ENCODE measurements at places on chromosomes 1 and 21.

DNA sequence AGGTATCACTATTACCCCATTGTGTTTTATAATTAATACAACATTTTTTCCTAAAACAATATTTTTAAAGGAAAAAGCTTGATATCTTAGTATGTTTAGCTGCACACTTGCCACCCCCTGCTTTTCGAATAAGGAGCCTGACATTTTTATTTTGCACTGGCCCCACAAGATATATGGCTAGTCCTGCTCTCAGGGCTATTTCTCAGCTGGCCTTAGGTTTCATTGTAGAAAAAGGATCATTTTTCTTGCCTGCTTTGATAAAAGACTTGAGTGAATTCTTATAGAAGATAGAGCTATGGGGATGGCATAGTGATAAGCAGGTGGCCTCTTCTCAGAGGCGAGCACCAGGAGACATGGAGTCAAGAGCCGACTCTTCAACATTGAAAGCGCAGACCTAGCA, 167.0 kb downstream of the FAM78B start:
- peaks cover 3% of the 10 kb centered on the region for H3K27me3 ChIP-seq
- H3K27ac ChIP-seq, result no peak overlapping the region
- H3K4me1 ChIP-seq, result no peaks in the 10 kb centered on the region
- no peak overlapping the region for H3K4me3 ChIP-seq
- H3K36me3 ChIP-seq, result no peaks in the 10 kb centered on the region

- no peak overlapping the region for H3K4me3 ChIP-seq
- no peak for DNase-seq
- H3K27ac ChIP-seq, result no peak overlapping the region
- H3K4me1 ChIP-seq, result no peaks in the 10 kb centered on the region
- no peaks in the 10 kb centered on the region for H3K27me3 ChIP-seq
- H3K36me3 ChIP-seq, result no peaks in the 10 kb centered on the region
Observed at GRCh38 chr21:16775076-16775475, 737.8 kb upstream of the CXADR start.

DNA sequence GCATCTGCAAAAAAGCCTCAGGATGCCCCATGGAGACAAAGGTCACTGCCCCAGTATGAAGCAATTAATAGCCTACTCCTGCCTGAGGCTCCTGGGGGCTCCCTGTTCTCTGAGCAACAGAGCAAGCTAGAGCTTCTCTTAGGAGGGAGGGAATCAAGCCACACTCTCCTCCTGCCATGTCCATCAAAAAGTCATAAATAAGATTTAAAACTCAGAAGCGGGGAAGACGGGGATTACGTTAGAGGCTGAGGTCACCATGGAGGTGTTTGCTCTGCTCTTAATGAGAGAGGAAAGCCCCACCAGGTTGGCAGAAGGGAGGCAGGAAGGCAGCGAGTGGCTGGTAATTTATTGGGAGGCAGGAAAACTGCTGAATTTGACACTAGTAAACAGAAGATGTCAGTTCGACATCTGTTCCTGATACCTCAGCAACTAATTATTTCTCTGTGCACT, 98.4 kb upstream of the TNR start:
- no peak overlapping the region for H3K27ac ChIP-seq
- H3K4me1 ChIP-seq, result no peaks in the 10 kb centered on the region
- no peaks in the 10 kb centered on the region for H3K36me3 ChIP-seq
- DNase-seq, result no peak
- peaks cover 1% of the 10 kb centered on the region for H3K27me3 ChIP-seq

GRCh38 chr1:228990906-228991569, 255.8 kb downstream of the RHOU start:
- H3K27me3 ChIP-seq, result peaks cover 7% of the 10 kb centered on the region
- no peak for DNase-seq
- no peak overlapping the region for H3K27ac ChIP-seq
- H3K4me3 ChIP-seq, result no peak overlapping the region
- H3K4me1 ChIP-seq, result no peaks in the 10 kb centered on the region

- no peak overlapping the region for H3K27ac ChIP-seq
- H3K4me1 ChIP-seq, result no peaks in the 10 kb centered on the region
- H3K27me3 ChIP-seq, result no peaks in the 10 kb centered on the region
- peaks cover 1% of the 10 kb centered on the region for H3K36me3 ChIP-seq
- no peak for DNase-seq
- H3K4me3 ChIP-seq, result no peak overlapping the region
Observed at GRCh38 chr1:193013005-193013404, 46.2 kb downstream of the UCHL5 start.

GRCh38 chr1:246569248-246570238, 3.3 kb downstream of the CNST start:
- H3K27ac ChIP-seq, result peak overlapping the region; percentile 97
- H3K4me1 ChIP-seq, result peaks cover 62% of the 10 kb centered on the region
- peaks cover 14% of the 10 kb centered on the region for H3K36me3 ChIP-seq
- DNase-seq, result peak; percentile 40
- H3K27me3 ChIP-seq, result no peaks in the 10 kb centered on the region
- peak overlapping the region; percentile 81 for H3K4me3 ChIP-seq
